T-cell (primary cell): ENCODE measurements at places on chromosomes 16 and 17.

DNA sequence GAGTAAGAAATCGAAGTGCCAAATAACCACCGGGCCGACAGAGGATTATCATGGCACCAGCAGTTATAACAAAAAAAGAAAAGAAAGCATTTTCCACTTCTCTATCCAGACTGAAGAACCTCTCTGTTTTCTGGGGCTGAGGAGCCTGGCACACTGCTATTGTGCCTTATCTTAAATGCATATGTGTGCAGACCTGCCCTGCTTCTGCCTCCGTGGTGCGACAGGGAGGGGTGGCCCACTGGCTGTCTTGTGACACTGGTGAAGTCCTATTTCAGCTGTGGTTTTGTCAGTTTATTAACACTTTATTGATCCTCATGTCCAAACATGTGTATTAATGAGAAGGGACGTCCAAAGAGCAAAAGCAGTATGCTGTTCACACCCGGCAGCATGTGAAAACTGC, 55.4 kb downstream of the CDK5R1 start:
- DNase-seq: no peak

- DNase-seq: no peak
These were observed 737 bp downstream of the RPUSD1 start for GRCh38 chr16:787321-787966.

DNA sequence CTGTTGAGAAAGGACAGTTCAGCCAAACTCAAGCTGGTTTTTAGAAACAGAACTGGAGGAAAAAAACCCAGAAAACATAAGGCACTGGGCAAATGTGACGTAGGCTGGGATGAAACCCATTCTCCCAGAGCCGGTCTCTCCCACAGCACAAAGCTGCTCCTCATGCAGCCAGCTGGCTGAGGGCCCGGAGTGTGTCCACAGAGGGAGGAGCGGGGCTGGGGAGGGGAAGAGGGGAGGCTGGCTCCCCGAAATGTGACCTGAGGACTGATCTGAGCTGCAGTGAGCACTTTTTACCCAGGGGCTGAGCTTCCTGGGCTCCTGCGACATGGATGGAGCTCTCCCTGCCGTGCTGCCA, 20.8 kb downstream of the FOXF1 start:
- no peak for DNase-seq

- DNase-seq: peak; percentile 22
These were observed 56.9 kb downstream of the CYB5D2 start for GRCh38 chr17:4199818-4200402.

DNA sequence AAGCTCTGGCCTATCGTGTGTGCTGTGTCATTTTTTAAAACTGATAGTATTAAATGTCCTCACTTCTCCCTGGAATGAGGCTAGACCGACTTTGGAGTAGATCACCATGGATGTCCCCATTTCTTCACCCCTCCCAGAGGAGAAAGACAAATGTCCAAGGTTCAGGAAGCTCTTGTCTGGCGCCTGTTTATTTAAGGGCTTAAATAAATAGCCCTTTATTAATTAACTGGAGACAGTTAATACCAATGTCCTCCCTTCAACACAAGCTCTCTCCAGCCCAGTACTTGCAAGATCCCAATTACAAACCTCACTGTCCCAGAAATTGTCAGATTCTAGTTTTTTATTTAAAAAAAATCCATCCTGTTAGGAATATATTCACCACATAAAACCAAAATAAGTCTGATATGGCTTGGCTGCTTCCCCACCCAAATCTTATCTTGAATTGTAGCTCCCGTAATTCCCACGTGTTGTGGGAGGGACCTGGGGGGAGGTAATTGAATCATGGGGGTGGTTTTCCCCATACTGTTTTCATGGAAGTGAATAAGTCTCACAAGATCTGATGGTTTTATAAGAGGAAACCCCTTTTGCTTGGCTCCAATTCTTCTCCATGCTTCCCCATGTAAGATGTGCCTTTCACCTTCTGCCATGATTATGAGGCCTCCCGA, 344.4 kb downstream of the SHISA9 start:
- DNase-seq: no peak

DNA sequence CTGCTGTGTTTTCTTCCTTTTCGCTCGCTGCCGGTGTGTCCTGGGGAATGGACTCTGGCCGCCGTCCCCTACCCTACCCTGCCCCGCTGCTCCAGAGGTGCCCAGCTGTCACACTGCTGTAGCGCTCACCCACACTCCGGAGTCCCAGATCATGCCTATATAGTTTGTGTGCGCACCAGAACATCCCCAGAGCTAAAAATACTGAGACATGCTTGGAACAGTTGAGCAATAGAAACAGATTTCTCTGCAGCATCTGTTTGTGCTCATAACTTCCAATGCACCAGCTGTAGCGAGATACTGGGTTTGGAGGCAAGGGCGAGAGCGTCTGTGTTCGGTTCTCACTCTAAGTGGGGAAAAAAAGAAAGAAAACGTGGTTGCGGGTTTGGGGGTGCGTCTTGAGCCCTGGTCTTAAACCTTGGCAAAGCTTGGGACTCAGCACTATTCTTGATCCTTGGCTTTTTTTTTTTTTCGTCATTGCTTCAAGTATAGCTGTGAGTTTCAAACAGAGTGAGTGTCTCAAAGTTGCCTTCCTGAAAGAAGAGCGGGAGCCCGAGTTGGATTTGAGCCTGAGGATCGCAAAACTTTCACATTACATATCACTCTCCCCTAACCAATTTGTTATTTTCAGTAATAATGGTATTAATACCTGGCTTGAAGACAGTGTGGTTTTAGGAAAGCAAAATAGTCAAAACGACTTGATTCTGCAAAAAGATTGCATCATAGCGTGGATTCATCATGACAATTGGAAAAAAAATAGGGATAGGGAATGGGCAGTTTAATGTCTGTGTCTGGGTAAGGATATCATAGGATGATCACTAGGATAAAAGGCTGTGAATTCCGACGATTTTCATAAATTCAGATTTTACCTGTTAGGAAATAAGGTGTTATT, 621 bp downstream of the KCNJ2 start:
- no peak for DNase-seq

GRCh38 chr17:68399638-68400403, 57.5 kb downstream of the WIPI1 start:
- DNase-seq: no peak
